ENCODE measurements at places on chromosomes 6 and 20.

GRCh38 chr6:101516578-101516977 is 123.1 kb downstream of the GRIK2 start:
- no peak for DNase-seq

- DNase-seq, result no peak
These were observed at the start of gene SLC17A9 for GRCh38 chr20:62952373-62952967. TSS of gene SLC17A9 (plus strand) at chr20:62952709. CDS start at chr20:62952831, 122 bp downstream.

GRCh38 chr20:7667194-7667593 is 273.1 kb downstream of the HAO1 start:
- no peak for DNase-seq

DNA sequence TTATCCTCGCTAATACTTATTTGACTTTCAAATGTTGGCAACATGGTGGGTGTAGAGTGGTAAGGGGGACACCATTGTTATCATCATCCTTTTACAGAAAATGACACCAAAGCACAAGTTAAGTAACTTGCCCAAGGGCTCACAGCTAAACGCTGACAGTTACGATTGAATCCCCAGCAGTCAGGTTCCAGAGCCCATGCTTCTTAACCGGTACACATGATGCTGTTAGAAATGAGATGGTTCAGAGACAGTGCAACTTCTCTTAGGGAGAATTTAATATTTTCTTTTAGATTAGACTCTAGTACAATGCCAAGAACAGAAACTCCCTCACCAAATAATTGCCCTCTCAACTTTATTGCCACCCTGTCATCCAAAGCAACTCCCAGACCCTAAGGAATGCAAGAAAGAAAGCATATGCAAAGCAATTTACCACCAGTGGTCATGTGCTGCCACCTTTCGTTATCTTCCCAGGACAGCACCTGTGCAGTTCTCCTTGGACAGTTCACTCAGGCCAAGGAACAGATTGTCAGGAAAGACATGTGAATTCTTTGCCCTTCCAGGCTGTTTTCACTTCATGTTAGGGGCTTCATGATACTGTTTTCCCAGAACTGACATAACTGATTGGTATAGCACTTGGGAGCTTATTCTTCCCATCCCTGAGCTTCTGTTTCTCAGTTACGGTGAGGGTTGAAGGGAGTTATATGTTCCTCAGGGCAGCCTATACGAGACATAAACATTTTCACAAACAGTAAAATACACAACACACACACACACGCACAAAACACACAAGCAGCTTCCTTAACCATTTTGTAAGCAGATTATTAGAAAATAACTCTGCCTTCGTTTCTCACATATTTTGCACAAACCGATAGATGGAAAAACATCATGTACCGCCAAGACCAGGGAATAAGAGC is 5.1 kb downstream of the HLA-DMA start:
- DNase-seq, result no peak

DNA sequence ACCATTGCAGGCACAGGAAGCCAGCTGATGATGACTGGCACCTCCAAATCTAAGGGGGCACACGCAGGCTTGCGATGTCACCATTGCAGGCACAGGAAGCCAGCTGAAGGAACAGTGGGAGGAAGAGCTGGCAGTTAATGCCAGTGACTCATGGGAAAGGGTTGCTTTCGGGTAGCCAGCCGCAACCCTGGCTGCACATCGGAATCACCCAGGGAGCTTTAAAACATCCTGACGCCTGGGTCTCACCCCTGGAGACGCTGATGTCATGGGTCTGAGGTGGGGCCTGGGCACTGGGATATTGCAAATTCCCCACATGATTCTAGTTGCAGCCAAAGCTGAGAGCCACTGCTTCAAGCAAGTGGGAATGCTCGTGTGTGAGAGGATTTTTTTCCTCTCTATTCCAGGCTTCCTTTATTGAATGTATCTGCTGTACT is 16.1 kb upstream of the CCN6 start:
- DNase-seq, result no peak

DNA sequence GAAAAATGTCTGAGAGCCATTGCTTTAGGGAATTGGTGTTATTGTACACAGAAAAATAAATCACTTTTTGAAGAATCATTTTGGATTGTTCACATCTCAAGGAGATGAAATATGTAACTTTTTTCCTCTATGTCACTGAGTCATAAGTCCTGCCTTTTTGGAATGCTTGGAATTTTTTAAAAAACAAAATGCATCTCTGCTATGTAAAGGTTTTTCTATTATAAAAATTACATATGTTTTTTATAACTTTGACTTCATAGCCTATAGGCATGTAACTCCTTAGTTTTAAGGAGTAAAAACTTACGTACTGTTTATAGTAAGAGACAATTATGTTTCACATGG is 8.7 kb downstream of the RNF144B start:
- DNase-seq, result no peak

DNA sequence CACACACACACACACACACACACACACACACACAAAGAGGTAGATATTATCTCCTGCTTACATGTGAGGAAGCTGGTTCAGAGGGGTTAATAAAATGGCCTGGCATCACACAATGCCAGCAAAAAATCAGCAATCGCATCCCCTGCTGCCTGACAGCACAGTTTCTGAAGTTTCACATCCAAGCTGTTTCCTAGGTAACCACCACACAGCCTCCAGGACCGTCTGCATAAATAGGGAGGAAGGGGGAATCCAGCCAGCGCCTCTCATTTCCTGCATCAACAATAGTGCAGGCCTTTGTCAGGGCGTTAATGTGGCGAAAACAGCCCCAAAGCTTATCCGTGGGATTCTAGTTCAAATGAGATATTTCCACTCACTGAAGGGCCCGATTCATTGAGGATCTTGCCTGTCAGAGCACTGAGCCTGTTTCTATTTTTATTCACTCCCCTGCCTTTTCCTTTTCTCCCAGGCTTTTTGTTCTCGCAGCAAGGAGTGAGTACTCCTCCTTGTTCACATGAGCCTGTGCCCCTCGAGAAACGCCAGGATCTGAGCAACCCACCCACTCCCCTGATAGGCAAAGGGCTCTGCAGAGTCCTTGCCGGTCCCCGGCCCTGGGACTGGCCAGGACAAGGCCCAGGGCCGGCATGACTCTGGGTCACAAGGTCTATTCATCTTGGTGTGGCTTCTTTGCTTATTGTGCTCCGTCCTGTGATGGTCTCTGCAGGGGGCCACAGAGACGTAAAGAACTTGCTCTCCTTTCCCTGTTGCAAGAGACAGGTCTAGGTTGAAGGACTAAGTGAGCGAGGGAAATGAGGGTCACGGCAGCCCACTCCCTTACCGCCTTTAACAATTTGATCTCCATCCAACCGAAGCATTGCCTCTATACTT is 32.7 kb downstream of the TUBB2B start:
- DNase-seq, result no peak

- DNase-seq, result no peak
These were observed 6.0 kb upstream of the BPIFA1 start for GRCh38 chr20:33229843-33230242.

- DNase-seq, result no peak
These were observed 95.6 kb upstream of the FOXC1 start for GRCh38 chr6:1514078-1514477.

DNA sequence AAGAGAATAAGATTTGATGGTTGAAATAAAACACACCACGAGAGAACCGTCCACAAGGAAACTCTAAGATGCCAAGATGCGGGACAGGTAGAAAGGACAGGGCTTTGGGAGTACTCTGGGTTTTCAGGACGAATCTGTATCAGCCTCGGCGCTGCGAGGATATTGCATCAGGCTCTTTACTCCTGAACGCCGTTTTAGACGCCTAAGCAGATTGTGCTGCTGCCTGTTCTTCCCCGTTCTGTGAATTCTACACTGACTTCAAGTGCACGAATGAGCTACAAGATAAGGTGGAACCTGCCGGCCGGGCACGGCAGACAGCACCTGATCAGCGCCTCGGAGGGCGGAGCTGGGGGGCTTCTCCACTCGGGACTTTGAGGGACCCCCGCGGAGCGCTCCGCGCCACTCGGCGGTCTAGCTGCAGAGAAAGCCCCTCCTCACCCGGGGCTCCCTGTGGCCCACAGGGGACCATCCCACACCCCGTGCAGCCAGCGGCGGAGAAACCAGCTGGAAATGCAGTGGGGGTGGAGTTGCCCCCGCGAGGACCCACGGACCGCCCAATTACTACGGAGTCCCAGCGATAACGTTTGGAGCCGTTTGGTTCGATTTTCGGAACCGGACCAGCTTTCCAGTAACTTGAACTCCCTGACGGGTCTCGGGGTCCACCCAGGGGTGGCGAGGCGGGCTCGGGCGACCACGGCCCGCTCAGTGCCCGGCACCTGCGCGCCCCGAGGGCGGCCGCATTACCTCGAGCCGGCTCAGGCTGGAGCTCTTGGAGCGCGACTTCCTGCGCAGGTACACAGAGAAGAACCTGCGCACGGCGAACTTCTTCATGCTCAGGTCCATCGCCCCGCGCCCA is 646 bp downstream of the RPS6KA2 start:
- DNase-seq, result no peak

- no peak for DNase-seq
These were observed 41.5 kb upstream of the GFOD1 start for GRCh38 chr6:13528777-13529343.

- no peak for DNase-seq
These were observed 222.8 kb downstream of the ALDH8A1 start for GRCh38 chr6:134727081-134727480.

GRCh38 chr6:40733770-40734396 is 146.7 kb upstream of the LRFN2 start:
- DNase-seq, result no peak

- DNase-seq, result no peak
These were observed 367.4 kb downstream of the FOXA2 start for GRCh38 chr20:22216984-22217383.

DNA sequence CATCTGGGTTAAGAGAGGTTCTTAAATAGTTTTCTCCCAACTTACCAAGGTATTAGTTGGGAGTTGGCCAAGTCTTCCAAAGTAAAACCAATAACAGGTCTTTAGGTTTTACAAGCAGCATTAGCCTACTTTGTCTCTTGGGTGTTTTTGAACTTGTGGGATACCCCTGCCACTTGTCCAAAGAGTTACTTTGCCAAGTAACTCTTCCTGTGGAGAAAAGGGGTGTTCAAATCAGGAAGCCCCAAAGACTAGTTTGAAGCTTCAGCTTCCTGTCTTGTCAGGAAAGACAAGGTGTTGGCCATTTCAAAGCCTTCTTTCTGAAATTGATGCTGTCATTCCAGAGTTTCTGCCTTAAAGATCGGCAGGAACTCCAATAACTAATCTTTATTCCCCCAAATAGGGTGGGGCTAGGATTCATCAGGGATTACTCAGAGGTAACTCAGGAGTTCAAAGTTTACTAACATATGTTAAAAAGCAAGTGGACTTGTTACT is 822 bp downstream of the RAB22A start:
- no peak for DNase-seq

DNA sequence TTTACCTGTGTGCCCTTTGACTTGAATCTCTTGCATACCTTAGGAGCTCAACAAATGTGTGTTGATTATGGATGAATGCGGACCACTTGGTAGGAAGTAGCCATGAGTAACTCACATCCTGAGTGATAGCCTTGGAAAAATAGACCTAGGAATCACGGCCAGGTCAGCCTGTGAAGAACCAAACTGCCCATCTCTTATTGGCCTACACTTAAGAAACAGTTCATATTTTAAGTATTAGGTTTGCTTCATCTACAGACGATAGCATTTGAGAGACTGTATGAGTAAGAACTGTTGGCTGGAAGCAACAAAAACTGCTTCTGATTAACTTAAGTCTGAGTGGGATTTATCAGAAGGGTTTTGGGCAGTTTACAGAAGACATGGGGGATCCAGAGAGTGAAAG is 320.1 kb upstream of the PRND start:
- no peak for DNase-seq

- no peak for DNase-seq
These were observed 5.3 kb downstream of the SNAI1 start for GRCh38 chr20:49987868-49988690.

GRCh38 chr6:31473780-31474761 is 23.9 kb upstream of the MICB start:
- DNase-seq, result no peak

DNA sequence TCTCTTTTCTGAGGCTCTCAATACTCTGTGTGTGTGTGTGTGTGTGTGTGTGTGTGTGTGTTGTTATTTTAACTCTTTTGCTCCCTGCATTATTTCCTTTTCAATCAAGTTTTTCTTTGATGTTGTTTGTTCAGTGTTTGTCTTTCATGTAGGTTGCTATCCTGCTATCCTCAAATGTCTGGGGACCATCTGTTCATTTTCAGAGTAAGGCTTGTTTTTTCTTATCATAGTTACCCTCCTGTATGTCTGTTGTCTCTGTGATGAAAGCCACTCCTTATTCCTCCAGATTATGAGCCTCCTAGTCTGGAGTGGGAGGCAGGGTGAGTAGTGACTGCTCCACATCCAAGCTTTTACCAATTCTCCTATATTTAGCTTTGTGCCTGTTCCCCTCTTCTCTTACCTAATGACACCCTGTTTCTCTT is 9.2 kb downstream of the ENPP3 start:
- no peak for DNase-seq

DNA sequence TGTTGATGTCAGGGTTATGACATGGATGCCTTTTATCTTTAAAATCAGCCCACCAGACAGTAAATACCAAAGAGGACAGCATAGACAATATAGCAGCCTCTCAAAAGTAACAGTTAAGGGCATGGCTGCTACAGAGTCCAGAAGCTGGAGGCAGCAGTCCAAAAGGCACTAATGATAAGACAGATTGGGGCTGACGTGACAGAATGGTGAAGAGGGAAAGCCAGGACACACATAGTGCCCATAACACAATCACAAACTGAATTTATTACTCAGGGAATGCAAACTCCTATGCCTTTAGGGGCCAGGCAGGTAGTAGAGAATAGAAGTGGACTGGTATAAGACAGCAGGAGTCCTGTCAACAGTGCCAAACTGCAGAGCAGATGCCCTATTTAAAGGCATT is 40.7 kb downstream of the TP53INP2 start:
- DNase-seq, result no peak

- DNase-seq, result no peak
These were observed 118.7 kb downstream of the EPHA7 start for GRCh38 chr6:93300661-93301060.

DNA sequence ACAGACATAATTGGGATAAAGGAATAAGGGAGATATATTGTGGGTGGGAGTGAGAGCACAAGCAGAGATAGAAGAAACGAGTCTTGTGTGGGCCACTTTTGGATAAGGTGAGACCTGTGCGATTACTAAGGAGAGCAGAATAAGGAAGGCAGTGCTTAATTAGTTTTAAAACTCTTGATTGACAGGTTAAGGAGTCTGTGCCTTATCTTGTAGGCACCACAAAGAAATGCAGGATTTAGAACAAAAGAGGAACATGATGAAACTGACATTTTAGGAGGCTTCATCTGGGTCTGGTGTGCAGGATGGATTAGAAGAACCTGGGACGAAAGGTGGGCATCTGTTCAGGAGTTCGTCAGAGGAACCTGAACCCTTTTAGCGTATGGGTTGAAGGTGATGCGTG is 70.2 kb upstream of the KIF25 start:
- DNase-seq, result no peak

GRCh38 chr20:17622851-17623508 is 53.1 kb downstream of the DSTN start:
- no peak for DNase-seq

GRCh38 chr6:96249755-96250154 is 234.0 kb downstream of the FUT9 start:
- DNase-seq, result no peak

GRCh38 chr20:21981179-21981578 is 275.7 kb downstream of the PAX1 start:
- DNase-seq, result no peak

Measured in cortex of kidney (tissue), 1 donor.